ENCODE measurements at places on chromosomes 13 and 19. TPM values are rescaled to one million over a fixed set of nuclear protein-coding genes. Genes with fewer than 3 reads are reported as not detected.

DNA sequence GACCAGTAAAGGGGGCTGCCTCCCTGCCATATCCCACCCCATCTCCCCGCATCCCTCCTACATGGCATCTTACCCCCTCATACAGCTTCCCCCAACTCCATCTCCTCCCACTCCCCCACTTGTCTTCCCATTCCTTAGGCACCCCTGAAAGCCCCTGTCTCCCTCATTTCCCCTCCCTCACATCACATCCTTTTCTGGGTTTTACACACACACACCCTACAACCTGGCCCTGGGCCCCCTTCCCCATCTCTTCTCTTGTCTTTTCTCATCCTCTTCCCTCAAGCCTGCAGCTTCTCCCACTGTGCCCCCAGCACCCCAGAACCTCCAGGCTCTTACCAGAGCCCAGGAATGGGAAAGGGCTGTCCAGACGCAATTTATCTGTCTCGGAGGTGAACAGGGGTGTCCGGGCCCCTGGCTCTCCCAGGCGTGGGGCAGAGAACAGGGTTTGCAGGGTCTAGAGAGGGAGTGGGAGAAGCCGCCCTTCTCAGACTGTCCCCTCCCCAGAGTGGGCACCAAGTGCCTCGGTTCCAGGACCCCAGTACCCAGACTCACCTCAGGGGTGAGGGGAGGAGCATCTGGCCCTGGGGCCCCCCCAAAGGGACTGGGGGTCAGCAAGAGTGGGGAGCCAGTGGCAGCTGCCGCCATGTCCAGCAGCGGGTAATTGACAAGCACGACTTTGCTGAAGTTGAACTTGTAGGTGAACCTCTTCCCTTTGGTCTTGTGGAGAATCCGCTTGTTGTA lies 19.4 kb downstream of the ERFL start:
- no peak for DNase-seq

GRCh38 chr13:65917731-65918130 lies 1312.4 kb downstream of the PCDH9 start:
- DNase-seq = no peak

GRCh38 chr13:34412817-34413375 lies 529.2 kb upstream of the NBEA start:
- DNase-seq = peak; percentile 19

The MAG gene
- not detected for polyA plus RNA-seq

- peak; percentile 66 for DNase-seq
These were observed at the start of gene TMEM221 for GRCh38 chr19:17448131-17448967. Gene TMEM221, minus strand, starts transcription at chr19:17448668. Its CDS starts 206 bp downstream, at chr19:17448462.

DNA sequence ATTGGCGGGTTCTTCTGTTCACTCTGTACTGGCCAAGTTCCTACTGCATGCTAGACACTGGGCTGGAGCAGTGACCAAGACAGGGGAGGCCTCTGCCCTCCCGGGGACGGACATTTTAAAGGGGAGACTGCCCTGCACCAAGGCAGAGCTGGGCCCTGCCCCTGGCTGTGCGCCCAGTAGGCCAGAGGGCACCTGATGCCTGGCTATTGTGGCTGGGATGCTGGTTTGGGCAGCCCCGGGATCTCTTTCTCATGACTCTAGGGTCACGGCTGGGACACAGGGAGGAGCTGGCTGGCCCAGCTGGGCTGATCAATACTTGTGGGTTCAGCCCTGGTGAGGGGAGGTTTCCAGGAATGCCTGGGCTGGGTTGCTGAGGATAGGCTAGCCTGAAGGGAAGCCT lies 17.7 kb downstream of the LIPE start:
- DNase-seq = no peak

The ATP8B3 gene
- 3.9 TPM for polyA plus RNA-seq

The SPRED3 gene
- polyA plus RNA-seq = 3.6 TPM

GRCh38 chr13:70630247-70630646 lies 522.0 kb upstream of the KLHL1 start:
- no peak for DNase-seq

- DNase-seq = no peak
These were observed 102.3 kb downstream of the STOML3 start for GRCh38 chr13:38888309-38888708.

- no peak for DNase-seq
These were observed 87.8 kb upstream of the KLF5 start for GRCh38 chr13:72970956-72971355.

DNA sequence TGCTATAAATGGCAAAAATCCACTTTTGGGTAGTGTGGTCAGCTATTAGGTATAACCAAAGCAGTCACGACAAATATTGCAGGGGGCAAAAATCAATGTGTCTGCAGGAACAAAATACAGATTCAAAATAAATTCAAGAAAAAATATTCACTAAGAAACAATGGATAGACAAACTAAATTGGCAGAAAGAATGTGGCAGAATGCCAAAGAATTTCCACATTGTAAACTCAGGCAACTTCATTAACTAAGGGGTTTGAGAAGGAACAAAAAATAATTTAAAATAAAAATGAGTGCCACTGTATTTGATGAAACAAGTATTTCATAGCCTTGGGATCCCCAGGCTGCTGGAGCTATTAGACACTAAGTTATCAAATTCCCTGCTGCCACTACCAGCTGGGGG lies 193.1 kb downstream of the VWA8 start:
- no peak for DNase-seq

The ACP7 gene
- polyA plus RNA-seq = 0.28 TPM

DNA sequence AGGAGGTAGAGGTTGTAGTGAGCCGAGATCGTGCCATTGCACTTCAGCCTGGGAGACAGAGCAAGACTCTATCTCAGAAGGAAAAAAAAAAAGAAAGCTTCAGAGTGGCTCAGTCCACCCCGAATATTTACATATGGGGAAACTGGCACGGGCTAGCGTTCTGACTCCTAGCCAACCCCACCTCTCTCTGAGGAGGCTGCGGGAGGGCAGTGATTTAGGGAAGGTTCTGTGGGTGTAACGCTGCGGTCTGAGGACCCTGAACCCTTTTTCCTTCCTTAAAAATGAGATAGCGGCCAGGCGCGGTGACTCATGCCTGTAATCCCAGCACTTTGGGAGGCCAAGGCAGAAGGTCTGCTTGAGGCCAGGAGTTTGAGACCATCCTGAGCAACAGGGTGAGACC lies 5.0 kb downstream of the LRRC25 start:
- no peak for DNase-seq

The CYP2S1 gene
- polyA plus RNA-seq = 25.2 TPM

- DNase-seq = no peak
These were observed 211.3 kb downstream of the COG6 start for GRCh38 chr13:39866722-39867121.

DNA sequence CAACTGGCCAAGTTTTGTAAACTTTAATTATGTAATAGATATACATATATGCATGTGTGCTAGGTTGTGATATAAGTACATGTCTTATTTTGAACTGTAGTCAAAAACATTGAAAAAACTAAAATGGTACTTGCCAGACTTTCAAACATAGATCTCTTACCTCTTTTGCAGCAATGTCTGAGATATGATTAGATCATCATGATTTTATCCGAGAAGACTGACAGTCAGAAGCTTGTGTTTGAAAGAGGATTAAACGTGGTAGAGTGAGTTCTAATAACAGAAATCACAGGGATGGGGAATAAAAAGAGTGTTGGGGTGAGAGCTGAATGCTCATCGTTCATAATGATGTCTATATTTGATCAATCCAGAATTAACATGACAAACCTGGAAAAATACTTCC lies 18.2 kb upstream of the ACP7 start:
- DNase-seq = no peak

GRCh38 chr19:35860436-35860817 lies 3.7 kb downstream of the KIRREL2 start:
- DNase-seq = no peak

- no peak for DNase-seq
These were observed 407.7 kb downstream of the LMO7 start for GRCh38 chr13:76043874-76044273.

- no peak for DNase-seq
These were observed 271.7 kb upstream of the EDNRB start for GRCh38 chr13:78190296-78190695.

DNA sequence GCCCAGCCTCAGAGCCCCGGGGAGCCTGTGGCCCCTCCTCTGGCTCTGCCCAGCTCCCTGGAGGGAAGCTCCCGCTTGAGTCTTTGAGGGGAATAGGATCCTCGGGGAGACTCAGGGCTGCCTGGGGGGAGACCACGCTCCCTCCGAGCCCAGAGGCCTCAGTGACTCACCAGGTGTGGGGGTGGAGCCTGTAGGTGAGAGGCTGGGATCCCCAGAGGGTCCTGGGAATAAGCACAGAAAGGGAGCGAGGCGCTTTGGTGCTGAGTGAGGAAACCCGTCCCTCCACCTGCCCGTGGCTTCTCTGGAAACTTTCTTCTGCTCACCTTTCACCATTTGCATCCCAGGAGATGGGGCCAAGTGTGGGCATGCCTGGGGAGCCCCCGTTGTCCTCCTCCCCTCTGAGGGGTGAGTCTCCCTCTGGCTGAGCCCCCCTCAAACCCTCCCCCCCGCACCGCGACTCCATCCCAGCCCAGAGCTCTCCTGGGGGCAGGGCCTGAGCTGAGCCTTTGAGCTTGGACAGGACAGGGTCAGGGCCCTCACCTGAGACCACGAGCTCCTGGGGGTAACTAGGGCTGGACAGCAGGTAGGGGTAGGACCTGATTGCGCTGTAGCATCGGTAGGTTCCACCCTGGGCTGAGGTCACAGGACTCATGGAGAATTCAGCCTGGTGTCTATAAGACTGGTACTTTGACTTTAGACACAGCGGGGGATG lies 2.7 kb downstream of the LILRB5 start:
- no peak for DNase-seq

All from A549 (cell line).